CD4-positive, alpha-beta T cell treated with Interleukin-21 for 1 hour (primary cell): ENCODE measurements at places on chromosomes 7 and 10.

- no peak for DNase-seq
Measured at GRCh38 chr7:158246960-158247673, 340.5 kb downstream of the PTPRN2 start.

GRCh38 chr10:97686301-97686961 is 610 bp downstream of the AVPI1 start:
- peak; percentile 42 for DNase-seq

DNA sequence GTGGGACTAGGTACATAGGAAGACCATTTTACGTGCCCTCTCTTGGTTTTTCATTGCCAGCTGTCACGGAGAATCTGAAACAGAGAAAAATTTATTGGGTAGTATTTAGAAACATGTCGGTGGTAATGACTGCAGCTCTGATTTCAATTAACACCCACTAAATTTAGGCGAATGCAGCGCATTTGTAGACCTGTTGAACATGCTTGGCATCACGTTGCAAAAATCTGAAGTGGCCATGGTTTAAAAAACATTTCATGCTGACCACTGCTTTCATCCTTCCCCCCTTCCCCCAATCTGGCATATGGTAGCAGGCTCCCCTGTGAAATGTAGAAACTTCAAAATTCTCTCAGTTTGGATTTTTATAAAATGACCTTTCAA is 34.0 kb downstream of the LRMDA start:
- DNase-seq = no peak

GRCh38 chr7:6655636-6656385 is 18.7 kb downstream of the ZNF316 start:
- no peak for DNase-seq

- DNase-seq = no peak
Measured at GRCh38 chr10:51468424-51468823, 231.0 kb downstream of the CSTF2T start.

GRCh38 chr7:65489260-65489767 is 115.7 kb downstream of the ZNF92 start:
- no peak for DNase-seq

DNA sequence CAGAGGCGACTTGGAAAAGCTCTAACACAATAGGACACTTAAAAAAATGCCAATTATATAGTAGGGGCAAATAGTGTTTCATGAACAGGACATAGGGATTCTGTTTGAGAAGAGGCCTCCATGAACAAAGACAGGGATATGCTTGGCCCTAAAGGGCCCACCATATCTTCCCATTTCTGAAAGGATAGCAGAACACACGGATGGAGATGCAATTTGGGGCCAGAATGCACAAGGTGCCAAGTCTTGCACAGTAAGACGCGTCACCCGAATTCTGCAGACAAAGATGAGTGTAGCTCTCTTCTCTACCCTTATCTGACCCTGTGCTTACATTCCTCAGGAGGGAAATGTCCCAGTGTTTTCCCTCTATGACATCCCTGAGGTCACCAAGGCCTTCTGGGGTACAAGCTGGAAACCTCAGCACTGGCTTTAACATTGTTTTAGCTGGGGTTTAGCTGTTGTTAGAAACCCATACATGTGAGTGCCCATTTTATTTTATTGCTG is 12.8 kb downstream of the PRKCQ start:
- DNase-seq = no peak

DNA sequence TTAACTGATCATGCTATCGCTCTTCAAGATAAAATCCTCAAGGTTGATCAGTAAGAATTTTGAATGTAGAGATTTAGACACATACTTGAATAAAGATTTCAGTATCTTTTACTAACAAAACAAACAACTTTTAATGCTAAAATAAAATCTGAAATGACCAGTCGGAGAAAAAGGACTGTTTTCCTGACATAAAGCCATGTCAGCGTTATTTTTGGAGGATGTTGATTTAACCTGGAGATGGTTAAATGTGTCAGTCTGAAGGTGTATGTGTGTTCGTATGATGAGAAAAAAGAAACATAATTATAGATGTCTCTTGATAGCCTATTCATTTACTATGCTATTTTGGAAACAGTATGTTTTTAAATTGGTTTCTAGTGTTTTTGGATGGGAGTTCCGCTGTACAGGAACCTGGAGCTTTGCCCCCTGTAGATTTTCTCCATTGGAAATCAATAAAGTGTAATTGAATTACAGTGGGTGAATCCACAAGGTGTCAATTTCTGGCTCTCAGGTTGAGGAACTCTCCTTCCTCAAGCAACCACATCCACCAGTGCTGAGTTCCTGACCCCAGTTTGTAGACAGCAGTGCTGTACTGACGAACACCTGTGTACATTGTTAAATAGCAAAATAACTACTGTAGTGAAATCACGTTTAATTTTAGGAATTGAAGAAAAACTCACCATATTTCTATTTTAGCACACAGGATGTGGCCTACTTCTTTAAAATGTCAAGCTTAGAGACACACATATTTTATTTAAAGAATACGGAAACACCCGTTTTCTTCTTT is 670.1 kb downstream of the MAGI2 start:
- no peak for DNase-seq

- no peak for DNase-seq
Measured at GRCh38 chr10:128213156-128213555, 86.9 kb upstream of the MKI67 start.

- no peak for DNase-seq
Measured at GRCh38 chr7:158043551-158044481, 543.8 kb downstream of the PTPRN2 start.

DNA sequence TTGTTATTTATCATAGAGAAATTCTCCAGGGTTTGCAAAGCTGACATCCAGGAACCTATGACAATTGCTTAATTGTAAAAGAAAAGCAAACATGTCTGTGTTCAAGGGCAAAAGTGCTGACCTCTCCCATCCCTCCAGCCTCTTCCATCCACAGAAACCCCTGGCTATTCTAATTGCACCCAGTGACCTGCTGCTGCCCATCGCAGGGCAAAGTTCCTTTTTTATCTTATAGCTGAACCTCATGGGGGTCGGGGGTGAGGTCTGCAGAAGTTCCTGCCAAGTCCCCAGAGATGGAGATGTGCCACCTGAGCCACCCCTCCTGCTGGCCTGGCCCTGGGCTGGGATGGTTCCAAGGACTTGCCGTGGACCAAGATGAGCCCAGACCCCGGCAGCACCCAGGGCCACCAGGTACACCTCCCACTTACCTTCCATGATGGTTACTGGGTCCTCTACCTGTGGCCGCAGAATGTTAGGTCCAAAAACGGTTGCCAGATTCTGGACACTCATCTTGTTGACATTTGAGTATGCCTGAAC is 146.5 kb downstream of the MAPK8 start:
- no peak for DNase-seq

GRCh38 chr7:129799350-129799955 is 153.3 kb downstream of the UBE2H start:
- DNase-seq = no peak

DNA sequence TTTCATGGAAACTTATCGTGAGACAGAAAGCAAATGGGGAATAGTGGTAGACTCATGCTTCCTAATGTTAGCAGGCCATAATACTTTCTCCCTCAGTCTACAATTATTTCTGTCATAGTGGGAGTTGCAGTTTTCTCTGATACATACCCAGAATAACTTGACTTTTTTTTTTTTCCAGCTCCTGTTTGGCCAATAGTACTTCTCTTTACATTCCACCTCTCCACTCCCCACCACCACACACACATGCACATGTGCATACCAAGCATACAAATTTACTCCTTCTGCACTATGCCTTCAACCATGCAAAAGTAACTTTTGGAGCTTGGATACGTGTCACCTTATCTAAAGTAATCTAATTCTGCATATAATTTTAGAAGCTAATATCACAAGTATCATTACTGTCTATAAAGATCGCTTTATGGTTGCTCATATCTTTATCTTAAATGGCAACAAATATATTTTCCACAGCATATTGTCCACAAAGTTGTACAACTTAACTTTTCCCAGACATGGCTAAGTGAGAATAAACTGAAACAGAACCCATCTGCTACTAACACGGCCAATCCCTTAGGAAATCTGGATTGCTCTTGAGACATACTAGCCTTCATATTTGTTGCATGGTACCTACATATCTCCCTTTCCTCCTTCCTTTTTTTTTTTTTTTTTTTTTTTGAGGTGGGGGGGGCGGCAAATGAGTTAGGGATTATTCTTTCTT is 49.0 kb downstream of the TES start:
- no peak for DNase-seq

DNA sequence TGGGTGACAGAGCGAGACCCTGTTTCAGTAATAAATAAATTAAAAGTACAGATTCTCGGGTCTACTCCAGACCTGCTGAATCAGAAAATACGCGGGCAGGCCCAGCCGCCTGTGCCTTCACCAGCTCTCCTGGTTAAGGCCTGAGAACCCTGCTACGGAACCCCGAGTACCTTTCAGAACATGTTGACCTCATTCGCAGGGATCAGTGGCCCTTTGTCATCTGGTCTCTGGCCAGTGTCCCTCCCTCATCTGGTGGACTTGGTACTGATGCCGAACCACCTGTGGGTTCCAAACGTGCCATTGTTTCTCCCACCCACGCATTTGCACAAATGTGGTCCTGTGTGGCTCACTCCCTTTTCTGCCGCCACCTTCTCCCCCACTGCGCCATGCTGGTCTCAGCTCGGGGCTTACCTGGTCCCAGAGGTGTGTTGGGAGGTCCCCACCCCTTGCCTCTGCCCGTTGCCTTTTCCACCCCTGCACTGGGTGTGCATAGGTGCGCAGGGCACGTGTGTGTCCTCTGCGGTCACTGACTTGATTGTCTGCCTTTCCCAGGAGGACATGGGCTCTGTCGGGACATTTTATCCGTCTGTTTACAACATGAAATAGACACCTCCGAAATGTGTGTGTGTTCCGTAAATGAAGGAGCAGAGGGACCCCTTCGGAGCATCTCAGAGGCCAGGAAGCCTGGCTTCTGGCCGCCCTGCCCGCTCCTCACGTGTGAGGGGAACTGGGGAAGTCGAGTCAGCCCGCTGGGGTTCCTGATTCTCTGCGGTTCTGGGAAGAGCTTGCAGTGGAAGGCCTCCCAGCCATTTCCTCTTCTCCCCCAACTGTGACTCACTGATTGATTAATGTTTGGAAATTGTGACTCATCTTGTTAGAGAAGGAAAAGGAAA is 135.2 kb downstream of the CUX1 start:
- DNase-seq = no peak

GRCh38 chr10:124349996-124350280 is 68.8 kb downstream of the OAT start:
- DNase-seq = no peak

DNA sequence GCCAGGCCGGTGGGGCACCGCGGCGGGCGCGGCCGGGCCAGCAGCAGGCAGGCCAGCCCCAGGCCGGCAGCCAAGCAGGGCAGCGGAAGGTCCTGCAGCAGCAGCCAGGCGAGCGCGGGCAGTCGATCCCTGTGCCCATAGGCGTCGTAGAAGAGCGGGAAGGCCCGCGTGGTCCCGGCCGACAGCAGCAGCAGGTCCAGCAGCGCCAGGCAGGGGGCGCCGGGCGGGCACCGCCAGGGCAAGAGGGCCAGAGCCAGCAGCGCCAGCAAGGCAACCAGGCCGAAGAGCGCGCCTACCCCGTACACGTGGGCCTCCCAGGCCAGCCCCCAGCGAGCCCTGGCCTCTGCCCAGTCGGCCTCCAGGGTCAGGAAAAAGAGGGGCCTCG is 8.4 kb upstream of the RBM28 start:
- DNase-seq = peak; percentile 26

DNA sequence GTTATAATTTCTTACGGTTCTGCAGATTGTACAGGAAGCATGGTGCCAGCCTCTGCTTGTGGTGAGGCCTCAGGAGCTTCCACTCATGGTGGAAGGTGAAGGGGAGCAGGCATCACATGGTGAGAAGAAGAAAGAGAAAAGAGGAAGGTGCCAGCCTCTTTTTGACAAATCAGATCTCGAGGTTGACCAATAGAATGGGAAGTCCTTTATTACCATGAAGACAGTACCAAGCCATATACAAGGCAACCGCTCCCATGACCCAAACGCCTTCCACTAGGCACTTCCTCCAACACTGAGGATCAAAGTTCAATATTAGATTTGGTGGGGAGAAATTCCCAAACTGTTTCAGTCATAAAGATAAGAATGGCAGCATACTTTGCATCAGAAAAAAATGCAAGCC is 502.8 kb downstream of the GLRX3 start:
- no peak for DNase-seq

DNA sequence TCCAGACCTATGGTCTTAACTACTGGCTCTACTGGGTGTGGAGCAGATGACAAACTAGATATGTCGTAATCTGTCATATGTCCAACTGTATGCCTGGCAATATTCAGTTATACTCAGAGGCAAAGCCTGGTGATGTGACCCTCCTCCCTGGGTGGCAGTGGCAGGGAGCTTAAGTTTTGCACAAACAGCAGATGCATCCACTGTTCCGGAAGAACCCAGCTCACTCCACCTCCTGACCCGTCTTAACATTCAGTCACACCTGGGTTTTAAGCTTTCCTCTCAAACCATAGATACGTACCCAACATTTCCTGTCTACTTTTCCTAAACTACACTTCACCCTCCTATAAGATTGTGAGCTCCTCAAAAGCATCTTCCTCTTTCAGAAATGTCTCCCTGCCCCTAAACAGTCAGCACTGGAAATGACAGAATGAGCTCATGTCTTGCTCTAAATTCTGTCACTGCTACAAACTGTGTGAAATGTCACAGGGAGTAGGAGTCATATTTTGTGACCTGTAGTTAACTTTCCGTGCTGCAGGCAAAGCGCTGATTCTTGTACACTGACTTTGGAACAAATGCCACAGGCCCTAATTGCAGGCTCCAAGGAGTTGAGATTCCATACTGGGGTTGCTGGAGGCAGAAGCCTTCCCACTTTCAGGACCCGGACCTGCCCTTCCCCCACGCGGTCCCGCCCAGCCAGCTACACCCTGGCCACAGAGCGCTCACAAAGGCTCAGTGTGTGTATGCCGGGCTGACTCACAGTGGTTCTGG is 23.9 kb downstream of the SCD start:
- peak; percentile 60 for DNase-seq

DNA sequence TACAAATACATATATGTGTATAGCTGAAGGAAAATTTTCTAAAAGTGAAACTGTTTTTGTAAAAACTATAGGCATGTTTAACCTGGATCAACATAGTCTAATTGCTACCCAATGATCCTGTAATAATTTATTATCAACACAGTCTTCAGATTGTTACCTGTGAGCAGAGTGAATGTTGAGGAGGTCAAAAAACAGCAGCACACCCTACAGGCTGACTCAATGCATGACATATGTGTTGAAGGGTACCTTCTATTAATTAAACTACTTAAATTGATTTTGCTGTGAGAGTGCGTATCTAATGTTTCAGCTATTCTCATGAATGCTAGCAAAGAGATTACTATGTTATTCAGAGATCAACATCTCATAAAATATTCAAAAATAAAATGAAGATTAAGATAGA is 411.4 kb downstream of the TNS3 start:
- DNase-seq = no peak

DNA sequence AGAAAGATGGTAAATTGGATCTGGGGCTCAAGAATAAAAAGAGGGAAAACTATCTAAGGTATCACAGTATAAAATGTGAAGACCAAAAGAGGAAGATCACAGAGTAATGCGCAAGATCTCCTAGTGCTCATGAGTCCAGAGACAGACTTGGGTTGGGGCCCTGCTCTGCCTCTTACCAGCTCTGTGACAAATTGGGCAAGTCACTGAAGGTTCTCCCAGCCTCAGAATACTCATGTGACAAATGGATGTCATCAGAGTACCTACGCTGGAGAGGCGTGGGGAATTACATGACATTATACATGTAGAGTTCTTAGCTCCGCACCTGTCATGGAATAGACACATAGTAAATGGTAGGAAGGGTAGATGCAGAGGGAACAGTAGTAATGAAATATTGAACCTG is 124.4 kb downstream of the DOCK4 start:
- DNase-seq = peak; percentile 11

- no peak for DNase-seq
Measured at GRCh38 chr10:99564361-99564760, 31.6 kb downstream of the NKX2-3 start.
